Sigmoid colon (tissue), 7 donors: ENCODE measurements at places on chromosomes 13 and 19. TPM values are rescaled to one million over a fixed set of nuclear protein-coding genes. Genes with fewer than 3 reads are reported as not detected.

Gene POU4F1
- total RNA-seq = not detected

Gene CGB2
- not detected for total RNA-seq

Gene WDR88
- total RNA-seq = not detected

Gene PPP6R1
- total RNA-seq = 46.8 TPM

Gene BRSK1
- total RNA-seq = 3.9 TPM

Gene IL12RB1
- 1.4 TPM for total RNA-seq
